ENCODE measurements at places on chromosomes 7 and 10. TPM values are rescaled to one million over a fixed set of nuclear protein-coding genes. Genes with fewer than 3 reads are reported as not detected.
A peak's percentile ranks its signal among the peaks of the same experiment; 100 is the strongest.

- no peak overlapping the region for H3K4me3 ChIP-seq
- no peak for DNase-seq
- H3K27me3 ChIP-seq: peaks cover 5% of the 10 kb centered on the region
These were observed 64.8 kb upstream of the PLPP4 start for GRCh38 chr10:120392245-120392644.

GRCh38 chr7:133776266-133776665 is 350.9 kb upstream of the LRGUK start:
- H3K4me3 ChIP-seq: no peak overlapping the region
- no peak for DNase-seq
- H3K36me3 ChIP-seq: peaks cover 17% of the 10 kb centered on the region
- H3K27ac ChIP-seq: no peak overlapping the region
- no peaks in the 10 kb centered on the region for H3K4me1 ChIP-seq

DNA sequence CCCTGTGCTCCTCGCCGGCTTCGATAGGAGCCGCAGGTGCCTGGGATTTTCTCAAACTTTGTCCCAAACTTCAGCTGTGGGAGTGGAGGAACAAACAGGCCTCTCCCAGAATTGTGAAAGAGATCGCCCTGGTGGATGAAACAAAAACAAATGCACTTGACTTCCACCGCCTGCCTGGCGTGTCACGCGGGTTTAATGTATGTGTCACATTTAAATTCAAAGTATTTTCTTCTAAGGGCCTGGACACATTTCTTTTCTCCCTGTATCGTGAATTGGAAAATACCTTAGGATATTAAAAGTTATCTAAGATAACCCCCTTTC is 694 bp upstream of the WASL start:
- peak overlapping the region; percentile 83 for H3K4me3 ChIP-seq
- peak overlapping the region; percentile 97 for H3K27ac ChIP-seq
- H3K27me3 ChIP-seq: no peaks in the 10 kb centered on the region

Gene AEBP1
- total RNA-seq: 29.1 TPM

Gene SPDYE2
- total RNA-seq: not detected
